Vagina (tissue), 2 donors: ENCODE measurements at places on chromosomes 12 and 14.

GRCh38 chr12:47650469-47650868, 55.4 kb downstream of the RPAP3 start:
- no peak for DNase-seq

DNA sequence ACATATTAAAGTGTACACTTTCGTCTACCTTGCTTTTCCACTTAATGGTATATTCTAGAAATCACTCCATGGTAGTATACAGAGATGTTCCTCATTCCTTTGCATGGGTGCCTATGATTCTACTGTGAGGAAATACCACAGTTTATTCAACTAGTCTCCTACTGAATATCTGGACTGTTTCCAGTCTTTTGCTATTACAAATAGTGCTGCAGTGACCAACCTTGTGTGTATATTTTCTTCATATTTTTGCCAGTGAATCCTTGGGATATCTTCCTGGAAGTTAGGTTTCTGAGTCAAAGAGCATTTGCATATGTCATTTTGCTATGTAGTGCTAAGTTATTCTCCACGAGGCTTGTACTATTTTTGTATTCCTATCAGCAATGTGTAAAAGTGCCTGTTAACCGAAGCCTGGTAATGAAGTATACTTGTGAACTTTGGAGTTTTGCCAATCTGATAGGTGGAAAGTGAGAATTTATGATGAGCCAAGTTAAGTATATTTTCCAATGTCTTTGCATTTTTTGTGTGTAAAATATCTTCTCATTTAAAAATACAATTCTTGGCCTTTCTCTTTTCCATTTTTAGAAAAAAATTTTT, 31.3 kb upstream of the TMEM263 start:
- no peak for DNase-seq

DNA sequence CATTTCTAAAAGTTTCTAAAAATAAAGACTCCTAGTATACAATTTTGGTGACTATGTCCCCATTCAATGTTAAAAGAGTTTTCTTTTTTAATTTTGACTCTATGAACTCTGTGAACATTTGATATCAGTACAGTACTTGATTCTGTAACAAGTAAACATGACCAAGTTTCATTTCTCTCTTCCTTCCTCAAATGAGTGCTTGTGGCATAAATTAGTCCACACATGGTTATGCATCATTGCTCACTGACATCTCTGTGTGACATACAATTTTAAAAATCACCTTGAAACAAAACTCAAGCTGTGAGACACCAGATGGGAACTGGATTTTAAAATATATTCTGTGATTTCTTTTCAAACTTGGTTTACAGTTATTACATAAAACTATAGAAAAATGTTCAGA, 253.9 kb upstream of the MDGA2 start:
- DNase-seq: no peak

GRCh38 chr14:97023871-97024270, 226.7 kb downstream of the VRK1 start:
- no peak for DNase-seq

- DNase-seq: peak; percentile 67
Observed at GRCh38 chr14:98606041-98606640, 665.9 kb downstream of the BCL11B start.

GRCh38 chr14:103423050-103423461, 37.8 kb downstream of the MARK3 start:
- DNase-seq: no peak

- DNase-seq: no peak
Observed at GRCh38 chr12:95131589-95132340, 58.3 kb upstream of the NR2C1 start.

- no peak for DNase-seq
Observed at GRCh38 chr12:46303039-46303666, 34.3 kb upstream of the SLC38A1 start.
